Urinary bladder (tissue), 4 donors: ENCODE measurements at places on chromosomes 3 and 15. TPM values are rescaled to one million over a fixed set of nuclear protein-coding genes. Genes with fewer than 3 reads are reported as not detected.

The PPM1L gene
- 24.2 TPM for total RNA-seq

The STX19 gene
- total RNA-seq = 0.48 TPM

The LMOD3 gene
- total RNA-seq = 3.0 TPM

DNA sequence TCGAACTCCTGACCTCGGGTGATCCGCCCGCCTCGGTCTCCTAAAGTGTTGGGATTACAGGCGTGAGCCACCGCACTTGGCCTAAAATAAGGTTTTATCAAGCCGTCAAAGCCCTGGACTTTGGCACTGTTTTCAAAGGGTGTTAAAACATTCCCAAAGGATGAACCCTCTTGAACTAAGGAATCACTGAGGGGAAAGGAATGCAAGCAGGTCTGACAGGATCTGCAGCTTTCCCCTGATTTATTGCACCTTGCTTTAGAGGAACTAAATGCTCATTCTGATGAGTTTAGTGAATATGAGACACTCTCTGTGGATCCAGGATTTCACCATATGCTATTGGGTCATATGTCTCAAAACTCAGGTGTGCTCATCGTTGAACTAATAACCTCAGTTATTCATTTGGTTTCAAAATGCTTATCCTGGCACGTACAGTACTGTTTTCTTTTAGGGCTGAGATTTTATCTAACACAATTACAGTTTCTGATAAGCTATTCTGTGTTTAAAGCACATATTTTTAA, 63.0 kb upstream of the TSC22D2 start:
- no peak for DNase-seq

DNA sequence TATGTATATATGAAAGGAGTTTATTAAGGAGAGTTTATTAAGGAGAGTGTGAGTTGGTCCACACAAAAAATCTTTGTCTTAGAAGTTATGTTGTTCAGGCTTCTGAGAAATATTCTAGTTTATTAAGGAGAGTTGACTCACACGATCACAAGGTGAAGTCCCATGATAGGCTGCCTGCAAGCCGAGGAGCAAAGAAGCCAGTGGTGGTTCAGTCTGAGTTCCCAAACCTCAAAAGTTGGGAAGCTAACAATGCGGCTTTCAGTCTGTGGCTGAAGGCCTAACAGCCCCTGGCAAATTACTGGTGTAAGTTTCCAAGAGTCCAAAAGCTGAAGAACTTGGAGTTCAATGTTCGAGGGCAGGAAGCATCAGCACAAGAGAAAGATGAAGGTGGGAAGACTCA, 42.4 kb upstream of the DAZL start:
- DNase-seq = no peak

- no peak for DNase-seq
Measured at GRCh38 chr3:632571-633170, 436.1 kb downstream of the CHL1 start.

The GPR171 gene
- 0.63 TPM for total RNA-seq

- no peak for DNase-seq
Measured at GRCh38 chr15:74807282-74807681, 5.4 kb upstream of the LMAN1L start.

- no peak for DNase-seq
Measured at GRCh38 chr15:101813803-101814534, 2.0 kb downstream of the OR4F15 start.

DNA sequence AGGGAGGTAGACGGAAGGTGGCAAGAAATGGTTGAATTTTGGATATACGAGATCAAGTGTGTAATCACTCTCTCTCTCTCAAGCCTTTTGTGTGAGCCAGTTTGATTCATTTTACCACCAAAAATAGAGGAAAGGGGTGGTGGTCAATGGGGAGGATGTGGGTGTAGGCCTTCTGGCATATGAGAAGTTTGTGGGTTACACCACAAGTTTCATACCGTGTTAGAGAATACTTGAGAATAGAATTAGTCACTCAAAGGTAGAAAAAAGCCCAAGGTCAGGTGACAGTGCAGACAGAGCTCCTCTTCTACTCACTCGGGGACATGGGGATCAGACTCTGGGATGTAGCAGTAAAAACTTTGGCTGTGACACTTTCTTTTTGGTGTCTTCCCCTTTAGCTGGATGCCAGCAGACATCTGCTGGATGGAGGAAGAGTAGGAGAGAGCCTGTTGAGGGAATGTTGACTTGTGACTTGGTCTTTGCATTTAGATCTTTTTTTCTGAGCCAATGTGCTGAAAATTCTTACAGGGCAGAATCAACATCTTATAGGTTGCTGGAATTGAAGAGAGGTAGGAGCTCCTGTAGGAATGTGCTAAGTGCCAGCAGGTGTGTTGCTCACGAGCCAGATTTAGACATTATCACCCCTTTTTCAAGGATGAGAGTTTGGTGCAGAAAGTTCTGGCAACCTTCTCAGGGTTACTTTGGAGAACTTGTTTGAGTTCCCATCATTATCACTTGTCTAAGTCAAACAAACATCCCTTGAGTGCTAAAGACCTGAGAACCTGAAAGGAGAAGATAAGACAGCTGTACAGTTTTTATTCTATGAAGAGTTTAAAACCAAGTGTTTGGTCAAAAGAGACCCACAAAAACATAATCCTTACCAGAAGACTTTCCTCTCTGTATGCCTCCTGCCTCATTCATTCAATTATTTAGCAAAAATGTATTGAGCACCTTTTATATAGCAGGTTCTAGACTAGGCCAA, 43.9 kb upstream of the RYK start:
- no peak for DNase-seq

- DNase-seq = no peak
Measured at GRCh38 chr3:64059484-64060175, 36.3 kb upstream of the PSMD6 start.

- no peak for DNase-seq
Measured at GRCh38 chr3:6125520-6125919, 735.4 kb upstream of the GRM7 start.
